ENCODE measurements at places on chromosomes 4 and X.

- no peak for DNase-seq
Observed at GRCh38 chrX:19877431-19877830, 10.0 kb downstream of the SH3KBP1 start.

- DNase-seq, result no peak
Observed at GRCh38 chrX:10108288-10108687, 48.5 kb upstream of the CLCN4 start.

DNA sequence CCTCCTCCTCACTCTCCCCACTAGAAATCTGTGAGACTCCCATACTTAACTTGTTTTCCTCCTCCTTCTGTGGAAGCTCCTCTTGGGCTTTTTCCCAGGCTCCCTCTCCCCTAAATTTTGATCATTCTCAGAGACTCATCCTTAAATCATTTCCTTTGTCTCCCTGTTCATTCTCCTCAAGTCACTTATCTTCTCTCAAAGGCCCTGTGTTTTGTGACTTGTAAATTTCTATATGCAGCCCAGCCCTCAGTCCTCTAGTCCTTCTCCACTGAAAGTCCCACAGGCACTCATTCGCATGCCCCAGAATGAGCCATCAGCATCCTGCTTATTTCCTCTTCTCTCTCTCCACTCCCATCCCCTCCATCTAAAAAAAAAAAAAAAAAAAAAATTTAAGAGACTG, 171.8 kb downstream of the SOWAHB start:
- no peak for DNase-seq

DNA sequence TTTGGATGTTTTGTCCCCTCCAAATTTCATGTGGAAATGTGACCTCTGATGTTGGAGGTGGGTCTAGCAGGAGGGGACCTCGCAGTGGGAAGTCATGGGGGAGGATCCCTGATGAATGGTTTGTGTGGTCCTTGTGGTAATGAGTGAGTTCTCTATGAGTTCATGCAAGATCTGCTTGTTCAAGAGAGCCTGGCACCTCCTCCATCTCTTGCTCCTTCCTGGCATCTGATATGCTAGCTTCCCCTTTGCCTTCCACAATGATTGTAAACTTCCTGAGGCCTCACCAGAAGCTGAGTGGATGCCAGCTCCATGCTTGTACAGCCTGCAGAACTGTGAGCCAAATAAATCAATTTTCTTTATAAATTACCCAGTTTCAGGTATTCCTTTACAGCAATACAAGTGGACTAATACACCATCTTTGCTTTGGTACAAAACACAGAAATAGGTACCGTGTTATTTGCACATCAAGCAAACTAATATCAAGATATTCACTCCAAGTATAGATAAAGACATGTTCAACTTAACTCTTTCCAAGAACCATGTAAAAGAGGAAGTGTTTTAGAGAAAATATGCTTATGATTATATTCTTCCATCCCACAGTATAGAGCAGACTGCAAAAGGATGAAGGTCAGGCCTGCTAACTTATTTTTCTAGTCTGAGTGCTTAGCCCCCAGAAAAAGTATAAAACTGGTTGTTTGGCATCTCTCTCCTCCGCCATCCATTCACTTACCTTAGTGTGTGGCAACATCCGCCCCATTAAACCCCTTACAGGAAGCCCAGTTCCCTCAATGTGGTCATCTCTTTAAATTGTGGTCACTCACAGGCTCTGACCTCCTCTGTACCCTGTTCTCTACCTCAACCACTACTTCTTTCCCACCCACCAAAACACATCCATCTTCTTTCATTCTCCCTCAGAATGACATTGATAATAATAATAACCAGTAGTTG, 6.7 kb downstream of the ARAP2 start:
- DNase-seq, result no peak

DNA sequence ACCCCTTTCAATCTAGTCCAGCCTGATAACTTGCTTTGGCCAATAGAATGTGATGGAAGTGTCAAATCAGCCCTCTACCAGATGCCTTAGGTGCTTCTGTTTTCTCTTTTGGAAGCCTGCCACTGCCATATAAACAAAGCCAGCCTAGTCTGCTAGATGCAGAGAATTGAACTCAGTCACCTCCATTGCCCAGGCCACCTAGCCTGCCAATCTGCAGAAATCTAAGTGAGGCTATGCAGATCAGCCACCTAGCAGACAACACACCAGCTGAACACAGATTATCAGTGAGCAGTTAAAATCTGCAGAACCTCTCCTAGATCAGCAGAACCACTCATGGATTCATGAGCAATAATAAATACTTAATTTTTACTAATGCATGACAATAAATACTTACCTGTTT, 1108.2 kb downstream of the PCDH18 start:
- no peak for DNase-seq

- DNase-seq, result no peak
Observed at GRCh38 chr4:41624765-41625164, 86.8 kb downstream of the LIMCH1 start.

- DNase-seq, result no peak
Observed at GRCh38 chrX:120294651-120295050, 16.6 kb downstream of the TMEM255A start.

DNA sequence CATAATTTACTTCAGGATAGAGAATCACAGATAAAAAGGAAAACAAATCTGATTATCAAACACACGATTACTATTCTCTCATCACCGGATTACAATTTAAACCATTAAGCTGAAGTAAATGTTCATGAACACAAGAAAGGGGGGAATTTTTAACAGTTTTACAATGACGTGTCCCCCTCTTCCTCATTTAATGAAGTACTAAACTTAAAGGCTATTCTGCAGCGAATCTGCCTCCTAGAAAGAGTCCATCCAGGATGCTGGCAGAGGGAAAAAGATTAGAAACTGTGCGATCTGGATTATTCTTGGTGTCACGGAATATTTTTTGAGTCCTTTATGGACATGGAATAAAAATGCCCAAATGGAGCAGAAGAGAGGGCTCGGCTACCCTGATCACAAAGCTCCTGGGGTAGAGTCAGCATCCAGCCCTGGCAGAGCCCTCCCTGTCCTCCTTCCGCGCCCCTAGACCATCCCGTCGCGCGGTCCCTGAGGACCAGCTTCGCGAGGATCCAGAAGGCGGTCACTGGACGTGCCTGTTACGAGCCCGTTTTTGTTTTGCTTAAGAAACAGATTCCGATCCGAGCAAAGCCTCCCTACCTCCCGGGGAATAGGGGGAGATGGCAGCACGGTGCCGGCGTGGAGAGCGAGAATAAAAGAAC, 1.2 kb downstream of the ELF2 start:
- DNase-seq, result no peak

DNA sequence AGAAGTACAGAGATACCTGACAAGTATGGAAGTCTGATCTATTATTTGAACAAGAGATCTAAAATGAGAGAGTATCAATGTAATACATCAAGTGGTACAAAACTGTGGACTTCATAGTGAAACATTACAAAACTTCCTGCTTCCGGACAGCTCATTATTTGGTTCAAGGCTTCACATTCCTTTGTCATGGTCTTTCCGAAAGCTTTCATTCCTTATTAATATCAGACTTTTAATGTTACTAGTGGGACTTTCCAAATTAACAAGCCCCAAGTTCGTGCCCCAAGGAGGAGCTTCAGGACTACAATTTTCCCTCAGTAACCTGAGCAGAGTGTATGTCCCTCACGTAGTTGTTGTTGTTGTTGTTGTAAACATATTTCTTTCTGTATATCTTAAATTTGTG, 1.2 kb downstream of the CHIC2 start:
- DNase-seq, result no peak

- DNase-seq, result no peak
Observed at GRCh38 chr4:56323327-56323726, 64.0 kb downstream of the AASDH start.

- DNase-seq, result no peak
Observed at GRCh38 chr4:99043346-99043745, 45.2 kb downstream of the ADH5 start.

GRCh38 chr4:70315928-70316327, 18.9 kb upstream of the CABS1 start:
- no peak for DNase-seq

GRCh38 chrX:10112510-10112909, 44.3 kb upstream of the CLCN4 start:
- DNase-seq, result no peak

DNA sequence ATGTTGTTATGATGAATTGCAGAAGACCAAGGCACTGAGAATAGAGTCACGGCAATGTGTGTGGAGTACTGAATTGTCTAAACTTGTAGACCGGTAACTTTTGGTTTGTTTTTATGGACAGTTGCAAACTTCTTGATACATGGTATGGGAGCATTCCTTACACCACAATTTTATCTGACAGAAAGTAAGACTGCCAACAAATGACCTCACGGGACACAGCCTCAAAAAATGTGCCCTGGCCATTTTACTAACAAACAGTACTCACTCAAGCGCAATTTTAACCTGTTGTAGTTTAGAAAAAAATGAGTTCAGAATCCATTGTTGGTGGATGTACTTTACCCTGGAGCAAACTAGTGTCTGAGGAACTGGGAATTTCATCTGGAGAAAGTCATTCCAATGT, 321.2 kb downstream of the CAMK2D start:
- DNase-seq, result no peak

DNA sequence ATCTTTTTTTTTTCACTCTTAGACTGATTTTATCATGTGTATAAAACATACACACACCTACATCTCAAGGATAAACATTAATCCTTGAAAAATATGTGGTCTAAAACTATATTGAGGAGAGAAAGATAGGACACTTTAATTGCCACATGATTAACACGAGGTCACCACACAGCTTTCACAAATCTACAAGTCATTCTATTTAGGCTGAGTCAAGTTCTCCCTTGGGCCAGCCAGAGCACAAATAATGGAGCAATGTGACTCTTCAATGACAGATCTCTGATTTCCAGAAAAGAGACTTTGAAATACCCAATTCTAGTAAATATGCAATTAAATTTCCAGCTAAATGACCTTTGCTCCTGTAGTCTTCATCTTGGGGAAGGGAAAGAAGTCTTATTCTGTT, 12.9 kb upstream of the ADH4 start:
- no peak for DNase-seq
